ENCODE measurements at places on chromosomes 12 and 14.

DNA sequence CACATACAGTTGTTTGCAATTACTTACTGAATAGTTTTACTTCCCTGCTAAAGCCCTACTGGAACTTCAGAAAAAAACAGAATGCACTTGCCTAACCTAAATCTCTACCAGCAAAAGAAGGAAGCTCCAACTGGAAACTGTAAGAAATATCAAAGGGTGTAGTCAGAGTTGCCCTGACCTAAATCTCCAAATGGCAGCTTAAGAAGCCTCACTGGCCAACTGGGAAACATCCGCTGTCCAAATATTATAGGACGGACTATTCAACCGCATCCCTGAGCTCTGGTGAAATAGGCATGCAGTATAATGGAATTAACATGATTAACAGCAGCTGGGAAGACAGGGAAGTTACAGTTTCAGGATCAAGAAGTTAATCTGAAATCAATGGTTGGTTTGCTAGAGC, 24.3 kb downstream of the ANAPC7 start:
- no peak for DNase-seq

DNA sequence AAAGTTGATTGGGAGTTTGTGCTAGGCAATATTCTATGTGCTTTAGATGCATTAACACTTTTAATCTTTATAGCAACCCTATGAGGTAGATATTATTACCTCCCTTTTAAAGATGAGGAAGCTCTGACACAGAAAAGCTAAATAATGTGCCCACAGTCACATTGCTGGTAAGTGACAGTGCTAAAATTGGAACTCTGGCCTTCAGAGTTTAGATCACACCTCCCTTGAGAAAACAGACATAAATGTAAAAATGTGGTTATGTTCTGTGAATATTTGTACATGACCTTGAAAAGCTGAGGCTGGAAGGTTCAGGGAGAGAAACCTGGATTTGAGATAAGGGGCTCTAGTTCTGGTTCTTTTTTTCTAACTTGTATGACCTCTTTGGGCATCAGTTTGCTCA, 1.9 kb downstream of the ABHD4 start:
- no peak for DNase-seq

DNA sequence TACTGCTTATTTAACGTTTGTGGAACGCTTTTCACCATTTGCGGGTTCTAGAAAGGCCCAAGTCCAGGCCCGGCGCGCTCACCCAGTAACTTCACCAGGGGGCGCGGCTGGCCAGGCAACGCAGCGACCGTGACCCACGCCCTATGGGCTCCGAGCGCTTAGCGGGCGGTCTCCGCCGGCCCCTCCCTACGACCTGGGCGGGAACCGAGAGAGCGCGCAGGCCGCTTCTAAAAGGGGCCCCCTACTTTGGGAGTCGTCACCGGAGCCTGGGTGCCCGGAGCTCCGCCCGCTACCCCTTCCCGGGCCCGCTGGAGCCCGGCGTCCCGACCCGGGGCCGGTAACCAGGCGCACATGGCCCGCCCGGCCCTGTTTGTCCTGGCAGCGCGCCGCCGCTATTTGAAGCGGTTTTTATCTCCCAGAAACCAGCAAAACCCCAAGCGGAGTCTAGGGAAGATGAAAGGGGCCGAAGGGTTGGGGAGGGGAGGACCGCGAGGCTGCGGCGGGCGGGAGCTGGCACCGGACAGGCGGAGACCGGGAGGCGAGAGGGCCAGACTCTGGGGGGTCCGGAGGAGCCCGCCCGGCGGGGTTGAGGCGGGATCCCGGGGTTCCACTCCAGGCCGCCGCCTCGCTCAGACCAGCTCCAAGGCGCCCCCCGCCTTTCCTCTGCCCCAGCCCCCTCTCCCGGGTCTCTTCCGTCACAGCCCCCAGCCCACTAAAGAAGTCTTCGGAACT, 3.5 kb upstream of the AAAS start:
- DNase-seq, result peak; percentile 80

- no peak for DNase-seq
These were observed 12.6 kb downstream of the SFSWAP start for GRCh38 chr12:131723532-131723931.

DNA sequence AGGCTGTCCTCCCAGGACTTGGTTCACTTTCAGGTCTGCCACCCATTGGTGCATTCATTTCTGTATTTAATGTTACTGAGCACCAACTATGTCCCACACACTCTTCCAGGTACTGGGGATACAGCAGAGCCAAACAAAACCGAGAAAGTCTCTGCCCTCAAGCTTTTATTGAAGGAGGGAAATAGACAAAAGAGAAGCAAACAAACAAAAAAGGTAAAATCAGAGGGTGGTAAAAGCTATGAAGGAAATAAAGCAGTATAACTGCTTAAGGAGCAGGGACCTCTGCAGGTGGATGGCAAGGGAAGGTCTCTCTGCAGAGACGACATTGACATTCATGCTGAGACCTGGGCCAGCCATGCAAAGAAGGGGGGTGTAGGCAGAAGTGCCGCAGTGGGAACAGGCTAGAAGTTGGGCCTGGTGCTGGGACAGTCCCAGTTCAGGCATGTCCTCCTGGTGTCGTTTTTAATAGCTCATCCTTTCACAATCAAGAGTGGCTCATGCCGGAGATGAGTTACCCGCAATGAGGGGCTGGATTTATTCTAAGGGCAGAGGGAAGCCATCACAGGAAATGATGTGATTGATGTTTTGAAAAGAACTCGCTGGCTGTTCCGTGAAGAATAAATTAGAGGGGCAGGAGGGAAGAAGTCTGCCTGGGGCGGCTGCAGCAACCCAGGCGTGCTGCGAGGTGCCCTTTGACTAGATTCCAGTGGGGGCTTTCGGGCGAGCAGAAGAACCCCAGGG, 72.8 kb downstream of the IRF2BPL start:
- DNase-seq, result peak; percentile 74

- DNase-seq, result no peak
These were observed 21.2 kb downstream of the GOLGA3 start for GRCh38 chr12:132807295-132808092.

DNA sequence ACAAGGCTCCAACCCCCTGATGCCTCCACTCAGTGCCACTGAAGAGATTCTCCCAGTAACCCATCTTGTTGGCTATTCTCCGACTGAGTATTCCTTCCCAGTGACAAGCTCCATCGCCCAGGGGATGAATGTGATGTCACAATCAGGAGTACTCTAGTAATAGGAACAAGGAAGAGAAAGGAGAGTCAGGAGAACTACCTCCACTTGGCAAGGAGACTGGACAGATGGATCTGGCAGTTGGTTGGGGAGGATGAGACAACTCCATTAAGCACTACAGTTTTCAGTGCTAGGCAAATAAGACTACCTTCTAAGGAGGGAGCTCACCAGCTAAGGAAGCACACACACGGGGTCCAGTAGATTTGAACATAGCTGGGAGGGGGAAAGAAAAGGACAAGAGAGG, 5.3 kb downstream of the RNF41 start:
- no peak for DNase-seq

GRCh38 chr14:104795781-104796686, 486 bp upstream of the AKT1 start:
- DNase-seq, result peak; percentile 39

GRCh38 chr14:67620217-67620785, 581 bp downstream of the ARG2 start:
- no peak for DNase-seq

DNA sequence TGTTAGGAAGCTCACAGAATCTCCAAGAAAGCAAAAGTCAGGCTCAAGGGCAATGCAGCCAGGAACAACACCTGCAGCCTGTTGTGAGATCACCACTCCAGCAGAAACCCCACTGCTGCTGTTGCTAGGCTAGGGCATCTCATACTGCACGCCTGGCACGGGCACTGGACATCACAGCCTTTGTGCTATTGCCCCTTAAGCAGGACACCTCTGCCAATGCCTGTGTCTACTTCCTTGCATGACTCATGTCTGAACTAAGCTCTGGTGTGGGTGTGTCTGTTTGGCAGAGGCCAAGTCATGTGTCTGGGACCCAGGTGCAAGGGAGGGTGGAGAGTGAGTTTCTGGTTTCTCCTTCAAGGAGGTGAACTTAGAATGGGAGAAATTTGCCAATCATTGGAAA, 10.0 kb upstream of the DDX47 start:
- no peak for DNase-seq

DNA sequence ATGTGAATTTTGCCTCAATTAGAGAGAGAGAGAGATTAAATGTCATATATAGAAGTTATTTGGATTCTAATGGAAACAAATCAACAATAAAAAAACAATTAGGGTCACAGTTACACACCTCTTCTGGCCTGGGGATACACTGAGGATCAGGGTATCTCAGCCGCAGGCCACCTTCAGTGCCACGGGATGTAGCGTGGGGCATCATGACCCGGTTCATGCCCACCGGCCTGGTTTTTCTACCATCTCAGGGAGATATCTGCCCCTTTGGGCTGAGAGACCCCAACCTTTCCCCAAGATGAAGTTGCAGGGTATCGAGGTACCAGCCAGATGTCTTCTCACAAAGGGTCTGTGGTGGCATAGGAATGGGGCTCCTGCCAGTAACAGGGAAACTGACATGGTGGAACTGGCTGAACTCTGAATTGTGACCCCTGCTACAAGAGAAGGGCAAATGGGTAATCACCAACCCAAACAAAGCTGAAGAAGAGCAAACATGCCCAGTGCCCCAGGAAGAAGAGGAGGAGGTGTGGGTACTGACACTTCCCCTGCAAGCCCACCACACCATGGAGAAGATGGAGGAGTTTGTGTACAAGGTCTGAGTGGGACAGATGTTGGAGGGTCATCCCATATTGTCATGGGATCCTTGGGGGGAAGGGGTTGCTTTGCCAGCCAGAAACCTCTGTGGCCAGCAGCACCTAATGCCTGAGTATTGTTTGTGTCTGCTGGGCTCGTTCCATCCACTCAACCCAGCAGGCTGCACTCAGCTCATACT, 19.5 kb downstream of the SERPINA3 start:
- DNase-seq, result no peak

DNA sequence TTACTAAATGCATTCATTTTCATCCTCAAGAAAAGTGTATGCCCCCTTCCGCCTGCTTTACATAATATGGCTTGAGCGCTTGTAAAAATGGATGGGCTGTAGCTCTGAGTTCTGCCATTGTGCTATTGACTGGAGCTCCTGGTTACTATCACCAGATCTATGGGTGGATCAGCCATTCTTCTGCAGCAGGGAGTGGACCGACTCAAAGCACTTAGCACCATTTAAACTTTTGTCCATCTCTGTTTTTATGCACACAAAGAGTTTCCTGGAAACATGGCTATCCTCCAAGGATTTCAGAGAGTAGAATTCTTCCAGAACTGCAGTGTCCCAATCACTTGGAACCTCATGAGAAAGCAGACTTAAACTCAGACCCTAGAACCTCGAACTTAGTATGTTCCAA, 4.5 kb upstream of the NUMB start:
- no peak for DNase-seq

DNA sequence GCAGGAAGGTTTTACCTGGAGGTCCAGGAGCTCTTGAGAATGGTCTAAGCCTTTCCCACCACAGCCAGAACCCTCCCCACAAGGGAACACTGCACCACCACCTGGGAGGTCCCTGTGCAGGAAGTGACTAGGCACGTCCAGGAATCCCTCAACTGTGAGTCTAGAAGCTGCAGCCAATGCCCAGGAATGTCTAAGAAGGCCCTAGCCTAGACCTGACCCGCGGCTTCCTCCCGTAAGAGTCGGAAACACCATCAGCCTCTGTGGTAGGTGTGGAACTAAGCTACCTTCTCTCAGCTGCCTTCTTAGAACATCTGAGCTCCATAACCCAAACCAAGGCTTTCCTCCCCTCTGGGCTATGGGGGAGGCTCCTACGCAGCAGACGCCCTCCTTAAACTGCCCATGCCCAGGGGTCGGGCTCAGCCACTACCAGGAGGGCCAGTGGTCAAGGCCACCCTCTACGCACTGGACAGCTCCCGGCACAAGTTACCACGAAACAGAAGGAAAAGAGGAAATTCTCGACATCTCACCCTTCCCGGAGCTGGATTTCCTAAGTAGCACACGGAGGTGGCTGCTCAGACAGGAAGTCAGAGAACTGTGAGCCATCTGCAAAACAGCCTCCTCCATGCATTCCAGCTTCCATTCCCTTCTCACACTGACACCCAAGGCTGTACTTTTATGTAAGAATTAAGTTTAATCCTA, 25.5 kb downstream of the ZFYVE21 start:
- DNase-seq, result no peak

- no peak for DNase-seq
These were observed 897.4 kb upstream of the SEL1L start for GRCh38 chr14:82431031-82431430.

DNA sequence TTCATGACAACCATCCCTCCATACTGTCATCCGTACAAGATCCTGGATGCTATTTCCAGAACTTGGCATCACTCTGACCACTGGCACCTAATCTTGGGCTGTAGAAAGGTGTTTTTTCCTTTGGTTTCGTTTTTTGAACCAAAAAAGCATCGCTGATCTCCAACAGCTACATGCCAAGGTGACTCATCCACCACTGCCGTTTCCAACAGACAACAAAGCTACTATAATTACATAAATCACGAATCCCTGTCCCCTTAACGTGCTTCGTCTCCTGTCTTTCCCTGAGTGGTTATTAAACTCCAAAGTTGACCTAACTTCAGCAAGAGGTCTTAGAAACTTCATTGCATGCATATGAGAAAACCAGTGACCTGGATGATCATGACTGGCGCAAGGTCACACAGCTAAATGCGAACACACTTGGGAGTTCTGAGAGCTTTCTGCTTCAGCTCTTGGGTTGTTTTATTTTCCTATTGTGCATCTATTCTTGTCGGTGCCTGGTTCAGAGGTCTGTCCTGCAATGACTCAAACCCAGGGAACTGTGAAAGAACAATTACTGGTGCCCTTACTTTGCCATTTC, 99.9 kb downstream of the PPM1H start:
- no peak for DNase-seq

DNA sequence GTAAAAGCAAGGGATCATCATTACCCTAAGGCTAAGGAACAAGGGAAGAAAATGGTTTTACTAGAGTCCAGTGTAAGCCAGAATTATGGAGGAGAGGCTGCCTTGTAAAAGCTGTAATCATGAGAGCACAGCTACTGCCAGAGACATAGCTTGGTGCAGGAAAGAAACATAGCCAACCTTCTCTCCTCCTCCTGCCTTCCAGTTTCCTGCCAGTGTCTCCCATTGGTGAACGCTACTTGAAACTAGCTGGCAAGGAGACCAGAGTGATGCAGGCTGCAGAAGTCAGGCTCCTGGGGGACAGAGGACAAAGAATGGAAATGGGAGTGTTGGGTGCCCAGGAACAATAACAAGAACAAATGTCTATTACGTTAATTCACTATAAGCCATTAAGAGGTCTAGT, 158.5 kb downstream of the NELL2 start:
- no peak for DNase-seq

DNA sequence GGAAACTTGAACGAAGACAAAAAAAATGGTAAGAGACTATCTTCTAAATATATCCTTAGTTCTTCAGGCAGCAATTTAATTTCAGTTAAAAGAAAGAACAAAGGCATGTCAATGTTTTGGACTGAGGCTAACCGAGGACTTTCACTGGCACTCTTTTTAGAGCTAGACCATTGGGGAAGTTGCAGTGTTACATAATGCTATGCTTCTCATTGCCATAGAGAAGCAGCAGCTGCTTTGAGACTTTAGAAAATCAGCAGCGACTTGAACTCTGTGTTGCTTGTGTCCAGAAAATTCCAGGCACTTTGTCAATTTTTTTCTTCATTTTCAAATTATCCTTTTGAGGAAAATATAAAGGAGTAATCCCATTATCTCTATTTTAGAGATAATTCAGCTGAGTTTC, 964.2 kb downstream of the NRXN3 start:
- no peak for DNase-seq

Data from stimulated activated naive CD4-positive, alpha-beta T cell (primary cell).